ENCODE measurements at places on chromosomes 7 and 10. TPM values are rescaled to one million over a fixed set of nuclear protein-coding genes. Genes with fewer than 3 reads are reported as not detected.
A peak's percentile ranks its signal among the peaks of the same experiment; 100 is the strongest.

Gene CAV2
- total RNA-seq: 67.2 TPM

Gene ZDHHC4
- total RNA-seq: 160 TPM

Gene PTF1A
- not detected for total RNA-seq

Gene UCMA
- not detected for total RNA-seq

GRCh38 chr7:416761-417624 is 102.7 kb downstream of the PDGFA start:
- no peak for DNase-seq

GRCh38 chr10:32253276-32253675 is 93.7 kb downstream of the EPC1 start:
- DNase-seq: peak; percentile 16

DNA sequence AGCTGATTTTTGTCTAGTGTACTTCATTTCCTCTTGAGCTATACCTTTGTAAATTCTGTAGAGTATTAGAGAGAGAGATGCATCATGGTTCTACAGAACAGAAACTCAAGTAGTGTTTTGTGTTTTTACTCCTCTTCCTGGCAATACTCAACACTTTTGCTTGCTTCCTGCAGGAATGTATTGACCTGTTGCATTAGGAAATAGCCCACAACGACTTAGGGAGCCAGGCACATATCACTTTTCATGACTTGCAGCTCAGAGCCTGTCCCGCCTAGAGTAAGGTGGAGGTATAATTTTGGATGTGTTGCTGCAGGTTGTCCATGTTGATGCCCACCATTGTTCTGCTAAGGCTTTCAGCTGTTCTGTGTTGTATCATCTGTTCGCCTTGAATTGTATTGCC is 216.3 kb downstream of the SDK1 start:
- no peak for DNase-seq

DNA sequence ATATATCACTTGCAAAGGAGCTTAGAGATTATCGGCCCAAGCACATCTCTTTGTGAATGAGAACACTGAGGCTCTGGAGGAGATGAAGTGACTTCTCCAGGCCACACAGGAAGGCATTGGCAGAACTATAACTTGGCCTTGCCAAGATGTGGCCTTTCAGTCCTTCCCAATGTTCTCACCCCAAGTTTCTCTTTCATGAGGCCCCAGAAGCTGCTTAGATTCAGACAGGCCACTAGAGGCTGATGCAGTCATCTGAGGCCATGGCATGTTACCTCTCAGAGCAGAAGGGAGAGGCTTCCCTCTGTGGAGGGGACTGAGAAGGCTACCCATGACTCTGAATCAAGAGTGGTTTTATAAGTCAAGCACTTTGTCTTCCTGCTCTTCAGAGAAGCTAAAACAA is 1003.7 kb downstream of the LRMDA start:
- DNase-seq: no peak

DNA sequence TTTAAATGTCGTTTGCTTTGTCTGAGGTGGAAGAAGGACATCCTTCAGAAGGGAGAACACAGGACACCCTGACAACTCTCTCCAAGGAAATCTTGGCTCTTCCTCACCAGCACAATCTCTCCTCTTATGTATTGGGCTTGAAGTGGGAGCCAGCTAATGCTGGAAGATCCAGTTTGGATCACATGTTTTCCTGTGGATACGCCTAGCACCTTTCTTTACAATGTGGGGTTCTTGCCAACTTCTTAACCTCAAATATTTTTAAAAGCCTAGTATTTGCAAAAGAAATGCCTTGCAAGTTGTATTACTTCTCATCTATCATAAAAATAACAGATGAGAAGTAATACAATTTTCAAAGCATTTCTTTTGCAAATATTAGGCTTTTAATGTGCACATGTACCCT is 76.4 kb downstream of the FRMD4A start:
- DNase-seq: no peak

- DNase-seq: peak; percentile 64
Observed at GRCh38 chr7:31734456-31734855, 47.4 kb downstream of the PPP1R17 start.

GRCh38 chr7:81074406-81074805 is 155.6 kb upstream of the SEMA3C start:
- no peak for DNase-seq

DNA sequence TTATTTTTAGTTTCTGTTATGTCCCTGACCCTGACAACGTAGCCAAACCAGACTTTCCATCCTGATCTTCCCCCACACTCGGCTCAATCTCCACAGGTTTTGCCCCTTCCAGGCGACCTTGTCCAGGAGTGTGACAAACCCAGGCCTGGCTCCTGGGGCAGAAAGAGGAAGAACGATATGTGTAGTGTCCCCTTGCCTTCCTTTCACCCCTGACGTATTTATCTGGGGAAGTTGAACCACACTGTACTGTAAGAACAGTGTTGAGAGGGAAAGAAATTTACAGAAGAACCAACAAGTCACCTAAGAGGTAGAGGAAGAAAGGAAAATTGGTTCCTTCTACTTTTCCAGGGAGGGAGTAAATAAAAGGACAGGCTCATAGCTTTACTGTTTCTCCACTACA is 158.0 kb downstream of the VTI1A start:
- no peak for DNase-seq

GRCh38 chr10:104487794-104488438 is 134.3 kb downstream of the CFAP58 start:
- no peak for DNase-seq

DNA sequence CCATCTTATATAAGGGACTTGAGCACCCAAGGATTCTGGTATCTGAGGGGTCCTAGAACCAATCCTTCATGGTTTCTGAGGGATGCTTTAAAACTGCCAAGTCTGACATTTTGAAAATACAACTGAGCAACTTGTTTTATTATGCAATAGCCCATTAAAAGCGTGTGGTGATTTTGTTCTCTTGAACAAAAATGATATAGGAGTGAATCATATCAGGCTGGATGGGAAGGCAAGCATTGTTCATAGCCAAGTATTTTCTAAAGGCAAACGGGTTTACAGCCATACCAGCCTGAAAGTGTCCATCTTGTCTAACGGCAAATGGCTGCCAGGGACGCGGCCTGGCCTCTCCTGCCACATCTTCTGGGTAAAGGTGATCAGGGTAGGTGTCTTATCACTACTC is 23.4 kb downstream of the RPP38 start:
- no peak for DNase-seq

GRCh38 chr10:130029209-130029608 is 65.1 kb upstream of the EBF3 start:
- DNase-seq: no peak

DNA sequence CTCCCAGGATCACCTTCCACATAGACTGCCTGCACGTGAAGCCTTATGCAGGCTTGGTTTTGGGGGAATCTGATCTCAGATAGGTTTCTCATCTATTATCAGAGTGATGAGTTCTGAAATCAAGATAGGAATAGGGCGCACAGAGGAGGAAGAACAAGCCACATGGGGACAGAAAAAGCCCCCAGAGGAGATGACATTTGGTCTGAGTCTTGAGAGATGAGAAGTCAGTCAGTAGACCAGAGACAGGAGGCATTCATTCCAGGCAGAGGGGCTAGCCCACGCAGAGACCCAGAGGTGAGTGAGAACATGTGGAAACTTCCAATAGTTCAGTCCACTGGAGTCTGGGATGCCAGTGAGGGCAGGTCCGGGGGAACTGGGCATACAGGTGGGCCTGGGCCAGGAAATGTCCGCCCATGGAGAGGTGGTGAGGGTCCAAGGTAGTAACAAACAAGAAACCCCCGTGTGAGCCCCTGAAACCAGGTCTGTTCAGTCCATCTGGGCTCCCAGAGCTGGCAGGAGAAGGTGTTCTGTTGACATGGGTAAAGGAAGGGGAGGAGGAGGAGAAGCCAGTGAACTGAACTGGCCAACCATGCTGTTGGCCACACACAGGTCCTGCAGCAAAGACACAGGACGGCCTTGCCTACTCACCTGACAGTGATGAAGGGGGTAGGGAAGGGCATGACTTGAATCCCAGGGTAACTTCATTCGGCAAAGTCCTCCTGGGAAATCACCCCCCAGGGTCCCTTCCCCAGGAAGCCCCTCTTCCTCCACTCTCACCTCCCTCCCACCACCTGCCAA is 69.3 kb upstream of the SMNDC1 start:
- no peak for DNase-seq

DNA sequence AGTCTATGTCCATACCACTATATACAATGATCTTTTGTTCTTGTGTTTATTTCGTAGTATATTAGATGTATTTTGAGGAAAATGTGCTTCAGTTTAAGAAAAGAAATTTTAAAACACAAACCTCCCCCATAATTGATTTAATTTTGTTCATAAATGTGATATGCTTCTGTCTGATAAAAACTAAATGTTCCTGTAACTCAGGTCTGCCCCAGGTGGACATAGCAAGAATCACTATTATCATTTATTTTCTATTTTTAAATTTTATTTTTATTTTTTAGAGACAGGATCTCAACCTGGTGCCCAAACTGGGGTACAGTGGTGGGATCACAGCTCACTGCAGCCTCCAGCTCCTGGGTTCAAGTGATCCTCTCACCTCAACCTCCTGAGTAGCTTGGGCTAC is 43.2 kb downstream of the BEND7 start:
- DNase-seq: no peak

GRCh38 chr10:57849691-57850357 is 417.9 kb downstream of the IPMK start:
- DNase-seq: no peak
